ENCODE measurements at places on chromosomes 11 and 22.

- no peak for DNase-seq
These were observed 52.7 kb downstream of the FLRT1 start for GRCh38 chr11:64088162-64089026.

DNA sequence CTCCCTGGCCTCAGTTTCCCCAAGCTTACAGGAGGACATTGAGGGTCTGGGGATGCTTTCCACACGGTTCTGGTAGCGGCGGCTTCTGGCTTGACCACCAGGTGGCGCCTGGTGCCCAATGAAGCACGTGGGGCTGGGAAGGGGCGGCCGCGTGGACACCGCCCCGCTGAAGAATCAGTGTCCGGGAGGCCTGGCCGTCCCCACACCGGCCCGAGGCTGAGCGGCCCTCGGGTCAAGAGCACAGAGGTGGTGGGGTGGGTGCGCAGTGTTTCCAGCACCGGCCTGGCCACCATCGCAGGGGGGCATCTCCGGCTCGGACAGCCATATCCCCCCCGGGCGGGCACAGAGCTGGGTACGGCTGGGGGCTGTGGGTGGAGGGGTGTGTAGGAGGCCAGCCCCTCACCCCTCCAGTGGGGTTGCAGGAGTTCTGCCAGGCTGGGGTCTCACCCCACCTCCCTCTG, 27.8 kb upstream of the PPARA start:
- peak; percentile 63 for DNase-seq

GRCh38 chr22:40628354-40629042, 8.0 kb downstream of the MRTFA start:
- DNase-seq = peak; percentile 58

GRCh38 chr11:86241956-86242535, 2.5 kb upstream of the EED start:
- no peak for DNase-seq

- peak; percentile 75 for DNase-seq
These were observed 806.7 kb downstream of the NTM start for GRCh38 chr11:132177106-132177505.

DNA sequence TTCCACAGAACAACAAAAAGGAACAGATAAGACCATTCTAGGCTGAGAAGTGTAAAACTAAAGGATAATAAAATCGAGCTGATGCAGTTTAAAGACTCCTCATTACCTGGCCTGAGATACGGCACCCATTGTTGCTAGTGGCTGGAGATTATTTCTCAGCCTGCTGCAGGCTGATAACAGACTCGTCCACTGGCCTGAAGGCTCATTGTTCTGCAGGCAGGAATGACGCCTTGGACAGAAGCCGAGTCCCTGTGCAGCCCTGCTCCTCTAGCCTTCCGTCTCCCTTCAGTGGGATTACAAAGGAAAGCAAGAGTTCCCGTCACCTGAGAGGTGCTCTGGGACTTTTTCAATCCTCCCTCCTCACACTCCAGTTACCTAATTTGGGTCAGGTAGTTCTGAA, 1065.3 kb downstream of the OPCML start:
- DNase-seq = no peak

DNA sequence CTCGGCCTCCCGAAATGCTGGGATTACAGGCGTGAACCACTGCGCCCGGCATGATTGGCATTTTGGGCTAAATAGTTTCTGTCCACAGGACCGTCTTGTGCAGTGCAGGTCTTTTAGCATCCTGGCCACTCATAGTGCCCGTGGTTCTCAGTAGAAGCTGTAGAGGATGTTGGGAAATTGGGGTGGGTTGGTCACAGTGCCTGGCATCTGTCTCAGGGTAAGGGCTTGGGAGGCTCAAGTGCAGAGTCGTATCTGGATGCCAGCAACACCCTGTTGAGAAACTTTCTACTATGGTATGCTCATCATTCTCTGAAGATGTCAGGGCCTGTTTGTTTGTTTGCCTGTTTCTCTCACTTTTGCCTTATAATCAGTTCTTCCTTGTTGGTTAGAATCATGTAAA, 21.9 kb downstream of the UBE2L3 start:
- DNase-seq = no peak

DNA sequence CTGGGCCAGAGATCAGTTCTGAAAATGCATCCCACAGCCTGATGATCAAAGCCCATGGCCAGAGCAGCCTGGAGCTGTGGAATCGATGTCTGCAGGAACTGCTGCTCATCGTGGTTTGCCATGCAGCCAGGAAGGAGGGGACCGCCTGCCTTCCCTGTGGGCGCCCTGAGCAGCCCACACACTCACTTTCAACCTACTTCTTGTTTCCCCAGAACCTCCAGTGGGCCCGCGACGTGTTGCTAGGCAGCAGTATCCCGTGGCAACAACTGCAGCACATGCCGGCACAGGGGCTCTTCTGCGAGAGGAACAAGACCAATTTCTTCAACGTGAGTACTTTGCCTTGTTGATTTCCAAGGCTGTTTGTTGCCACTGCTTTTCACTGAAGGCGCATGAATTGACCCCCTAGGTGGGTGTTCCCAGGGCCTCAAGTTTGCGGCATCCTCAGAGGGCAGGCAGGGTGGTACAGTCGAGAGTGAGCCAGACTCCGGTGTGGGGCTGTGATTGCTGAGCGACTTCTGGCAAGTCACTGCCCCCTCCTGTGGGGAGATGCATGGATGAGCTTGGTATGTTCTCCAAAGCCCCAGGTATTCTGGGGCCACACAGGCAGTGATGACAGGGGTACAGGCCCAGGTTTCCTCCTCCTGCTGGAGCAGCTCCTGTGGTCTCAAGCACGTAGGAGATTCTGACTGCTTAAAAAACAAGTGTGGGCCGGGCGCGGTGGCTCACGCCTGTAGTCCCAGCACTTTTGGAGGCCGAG, 47.0 kb upstream of the SUSD2 start:
- DNase-seq = no peak

- no peak for DNase-seq
These were observed 12.8 kb upstream of the SMIM38 start for GRCh38 chr11:69142895-69143294.

GRCh38 chr11:38971141-38971540, 2373.1 kb upstream of the RAG2 start:
- DNase-seq = no peak

DNA sequence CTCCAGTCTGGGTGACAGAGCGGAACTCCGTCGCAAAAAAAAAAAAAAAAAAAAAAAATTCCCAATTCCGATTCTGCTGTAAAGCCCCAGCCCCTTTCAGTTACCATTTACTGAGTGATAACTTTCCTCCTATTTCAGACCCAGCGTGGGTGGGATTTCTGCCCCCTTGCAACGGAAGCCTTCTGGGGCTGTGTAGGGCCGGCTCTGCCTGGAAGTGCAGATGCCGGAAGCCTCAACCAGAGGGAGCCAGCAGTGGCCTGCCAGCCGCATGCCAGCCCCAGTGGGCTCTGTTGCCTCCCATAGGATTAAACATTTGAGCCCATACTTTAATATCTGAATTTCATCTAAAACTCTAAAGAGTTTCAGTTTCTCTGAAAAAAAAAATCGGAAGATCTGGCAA, 60.0 kb upstream of the NUP50 start:
- no peak for DNase-seq

DNA sequence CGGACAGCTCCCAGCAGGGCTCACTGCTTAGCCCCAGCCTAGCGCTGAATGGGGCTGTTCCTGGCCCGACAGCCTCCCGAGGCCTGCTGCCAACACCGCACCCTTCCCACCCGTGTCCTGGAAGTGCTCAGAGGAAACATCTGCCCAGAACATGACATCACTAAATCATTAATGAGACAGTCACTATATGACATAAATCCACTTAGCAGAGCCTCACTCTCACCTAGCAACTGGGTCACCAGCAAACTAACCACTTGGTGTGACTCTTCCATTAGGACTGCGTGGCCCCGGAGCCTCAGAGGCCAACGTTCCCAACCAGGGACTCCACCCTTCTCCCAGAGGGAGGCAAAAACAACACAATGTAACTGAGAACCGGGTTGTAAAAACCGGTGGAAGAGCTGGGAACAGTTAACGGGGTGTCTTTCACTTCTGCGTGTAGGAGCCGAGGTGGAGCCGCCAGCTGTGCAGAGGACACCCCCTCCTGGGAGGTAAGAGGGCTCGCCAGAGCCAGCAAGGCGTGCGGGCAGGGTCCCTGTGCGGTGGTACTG, 21.4 kb upstream of the PACSIN2 start:
- DNase-seq = peak; percentile 80

- peak; percentile 17 for DNase-seq
These were observed 1318.3 kb upstream of the RAG2 start for GRCh38 chr11:37916331-37916730.

GRCh38 chr11:119029069-119029339, 1.7 kb downstream of the SLC37A4 start:
- no peak for DNase-seq

DNA sequence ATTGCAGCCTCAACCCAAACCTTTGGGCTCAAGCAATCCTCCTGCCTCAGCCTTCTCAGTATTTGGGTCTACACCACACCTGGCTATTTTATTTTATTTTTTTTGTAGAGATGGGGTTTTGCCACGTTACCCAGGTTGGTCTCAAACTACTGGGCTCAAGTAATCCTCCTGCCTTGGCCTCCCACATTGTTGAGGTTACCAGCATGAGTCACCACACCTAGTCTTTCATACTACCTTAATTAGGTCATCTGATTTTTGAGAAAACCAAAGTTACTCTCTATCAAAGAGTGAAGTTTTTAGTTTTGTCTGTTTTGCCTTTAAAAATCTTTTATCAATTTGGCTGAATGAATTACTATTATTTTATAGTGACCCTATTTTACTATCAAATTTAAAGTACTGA, 335.6 kb upstream of the LRRC4C start:
- DNase-seq = no peak

- DNase-seq = no peak
These were observed 111.2 kb downstream of the MICAL3 start for GRCh38 chr22:17912945-17913721.

GRCh38 chr11:69836401-69836800, 17.2 kb upstream of the FGF3 start:
- no peak for DNase-seq

- no peak for DNase-seq
These were observed 86.6 kb downstream of the DGCR2 start for GRCh38 chr22:19035474-19036228.

DNA sequence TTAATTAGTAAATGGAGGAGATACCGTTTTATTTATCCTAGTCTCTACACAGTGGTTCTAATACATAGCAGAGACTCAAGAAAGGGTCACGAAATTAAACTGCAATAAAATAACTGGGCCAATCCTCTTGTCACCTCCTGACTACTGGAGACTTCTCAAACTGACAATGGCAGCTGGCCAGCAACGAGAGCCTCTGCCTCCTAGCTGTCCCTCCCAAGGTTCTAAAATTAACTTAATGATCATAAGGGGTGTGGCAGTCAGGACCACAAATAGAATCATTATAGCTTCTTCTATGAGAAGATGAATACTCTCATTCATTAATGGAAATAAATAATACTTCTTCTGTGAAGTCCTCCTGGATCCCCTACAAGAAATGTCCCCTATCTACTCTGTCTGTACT, 63.8 kb upstream of the APOA1 start:
- no peak for DNase-seq

GRCh38 chr11:122210367-122210997, 94.5 kb upstream of the BLID start:
- no peak for DNase-seq

- peak; percentile 42 for DNase-seq
These were observed 52.5 kb downstream of the C22orf31 start for GRCh38 chr22:29009148-29009547.

GRCh38 chr11:108221371-108221770, 1.1 kb downstream of the NPAT start:
- peak; percentile 69 for DNase-seq

DNA sequence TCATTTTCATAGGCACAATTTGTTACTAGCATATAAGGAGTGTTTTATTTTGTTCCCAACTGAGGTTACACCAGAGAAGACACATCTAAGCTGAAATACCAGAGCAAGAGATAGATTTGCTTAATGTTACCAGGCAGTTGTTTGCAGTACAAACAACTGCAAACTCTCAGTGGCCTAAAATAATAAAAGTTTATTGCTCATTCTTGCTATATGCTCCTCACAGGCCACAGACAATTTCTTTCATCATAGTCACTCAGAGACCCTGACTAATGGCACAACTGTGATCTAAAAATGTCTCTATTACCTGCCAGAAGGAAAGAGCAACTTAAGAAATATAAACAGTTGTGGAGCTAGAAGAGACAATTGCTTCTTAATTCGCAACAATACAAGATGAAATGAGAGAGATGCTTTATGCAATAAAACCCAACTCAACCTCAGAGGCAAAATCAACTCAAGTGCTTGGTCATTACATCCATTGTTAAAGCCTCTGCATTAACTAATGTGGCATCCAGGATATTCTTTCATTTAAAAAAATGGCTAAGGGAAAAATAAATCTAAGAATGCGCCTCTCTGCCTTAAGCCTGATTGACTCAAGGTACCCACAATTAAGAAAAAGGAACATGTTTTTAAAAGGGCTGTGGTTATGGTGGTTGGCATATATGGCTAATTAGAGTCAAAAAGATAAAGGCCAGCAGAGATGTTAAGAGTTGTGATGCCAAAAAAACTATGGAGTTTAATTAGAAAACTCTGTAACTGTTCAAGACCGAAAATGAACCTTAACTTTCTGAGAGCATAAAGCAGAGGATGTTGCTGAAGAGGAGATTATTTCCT, 103.7 kb downstream of the CD44 start:
- DNase-seq = no peak

DNA sequence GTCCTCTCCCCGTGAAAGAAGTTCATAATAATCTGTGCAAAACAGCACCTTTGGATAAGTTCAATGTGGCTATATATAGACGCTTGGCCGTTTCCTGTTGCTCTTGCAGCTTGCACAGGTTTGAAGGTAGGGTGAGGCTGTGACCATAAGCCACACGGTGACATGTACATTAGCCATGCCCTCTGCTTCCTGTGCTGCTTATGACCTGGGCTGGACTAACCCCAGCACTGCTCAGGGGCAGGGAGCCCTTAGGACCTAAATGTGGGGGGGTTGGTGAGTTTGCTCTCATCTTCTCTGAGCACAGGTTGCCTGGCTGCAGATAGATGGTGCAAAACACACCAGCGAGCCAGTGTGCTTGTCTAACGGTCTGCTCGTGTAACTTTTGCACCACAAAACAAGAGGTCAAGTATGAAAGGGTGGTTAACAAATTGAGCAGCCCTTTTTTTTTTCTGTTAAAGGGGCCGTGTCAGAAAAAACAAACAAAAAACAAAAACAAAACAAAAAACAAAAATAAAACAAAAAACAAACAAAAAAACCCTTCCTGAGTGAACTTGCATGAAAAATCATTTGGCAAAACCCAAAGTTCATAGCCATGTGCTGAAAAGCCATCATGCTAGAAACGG, 37.3 kb downstream of the FLI1 start:
- no peak for DNase-seq

- no peak for DNase-seq
These were observed 172.5 kb upstream of the MTMR2 start for GRCh38 chr11:96096360-96096759.

DNA sequence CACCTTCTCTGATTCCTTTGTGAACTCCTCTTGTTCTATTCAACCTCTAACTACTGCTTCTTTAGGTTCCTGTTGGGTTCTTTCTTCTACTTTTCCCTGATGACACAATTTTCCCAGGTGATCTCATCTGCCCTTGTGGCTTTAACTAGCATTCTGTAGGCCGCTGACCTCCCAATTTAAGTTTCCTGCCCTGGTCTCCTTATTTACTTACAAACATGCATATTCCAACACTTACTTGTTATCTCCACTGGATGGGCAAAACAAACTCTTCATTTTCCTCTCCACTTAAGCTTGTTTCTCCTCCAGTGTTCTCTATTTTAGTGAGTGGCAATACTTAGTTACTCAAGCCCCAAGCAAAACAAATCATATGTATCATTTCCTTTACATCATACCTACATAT, 734.5 kb downstream of the METTL15 start:
- no peak for DNase-seq
